GM10248 (cell line): ENCODE measurements at places on chromosomes 4 and X.

DNA sequence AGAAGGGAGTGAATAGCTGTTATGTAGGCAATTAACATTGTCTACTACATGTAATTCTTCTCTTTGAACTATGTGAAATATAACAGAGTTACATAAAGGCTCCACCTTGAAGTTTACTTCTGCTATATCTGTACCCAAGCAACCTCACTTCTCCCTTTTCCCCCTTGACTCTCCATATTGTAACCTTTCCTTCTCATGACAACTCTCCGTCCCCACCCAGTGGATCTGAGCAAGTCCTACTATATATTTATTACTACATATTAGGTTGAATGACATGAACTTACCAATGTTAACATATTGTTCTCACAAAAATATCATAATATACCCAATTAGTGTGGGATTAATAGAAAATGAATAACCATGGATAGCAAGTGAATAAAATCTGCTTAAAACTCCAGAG lies 93.2 kb upstream of the ATP8A1 start:
- no peak for DNase-seq

DNA sequence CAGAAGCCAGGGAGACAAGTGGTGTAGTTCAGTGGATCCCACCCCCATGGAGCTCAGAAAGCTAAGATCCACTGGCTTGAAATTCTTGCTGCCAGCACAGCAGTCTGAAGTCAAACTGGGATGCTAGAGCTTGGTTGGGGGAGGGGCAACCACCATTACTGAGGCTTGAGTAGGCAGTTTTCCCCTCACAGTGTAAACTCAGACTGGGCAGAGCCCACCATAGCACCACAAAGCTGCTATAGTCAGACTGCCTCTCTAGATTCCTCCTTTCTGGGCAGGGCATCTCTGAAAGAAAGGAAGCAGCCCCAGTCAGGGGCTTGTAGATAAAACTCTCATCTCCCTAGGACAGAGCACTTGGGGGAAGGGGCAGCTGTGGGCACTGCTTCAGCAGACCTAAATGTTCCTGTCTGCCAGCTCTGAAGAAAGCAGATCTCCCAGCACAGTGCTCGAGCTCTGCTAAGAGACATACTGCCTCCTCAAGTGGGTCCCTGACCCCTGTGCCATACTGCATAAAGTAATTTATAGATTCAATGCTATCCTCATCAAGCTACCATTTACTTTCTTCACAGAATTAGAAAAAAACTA lies 163.2 kb downstream of the HHIP start:
- DNase-seq, result no peak

DNA sequence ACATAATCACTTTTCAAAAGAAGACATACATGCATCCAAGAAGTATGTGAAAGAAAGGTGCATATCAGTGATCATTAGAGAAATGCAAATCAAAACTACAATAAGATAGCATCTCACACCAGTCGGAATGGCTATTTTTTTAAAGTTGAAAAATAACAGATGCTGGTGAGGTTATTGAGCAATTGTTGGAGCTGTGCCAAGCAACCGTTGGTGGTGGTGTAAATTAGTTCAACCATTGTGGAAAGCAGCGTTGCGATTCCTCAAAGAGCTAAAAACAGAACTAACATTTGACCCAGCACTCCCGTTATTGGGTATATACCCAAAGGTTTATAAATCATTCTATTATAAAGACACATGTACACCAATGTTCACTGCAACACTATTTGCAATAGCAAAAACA lies 14.2 kb downstream of the COX7B2 start:
- no peak for DNase-seq

DNA sequence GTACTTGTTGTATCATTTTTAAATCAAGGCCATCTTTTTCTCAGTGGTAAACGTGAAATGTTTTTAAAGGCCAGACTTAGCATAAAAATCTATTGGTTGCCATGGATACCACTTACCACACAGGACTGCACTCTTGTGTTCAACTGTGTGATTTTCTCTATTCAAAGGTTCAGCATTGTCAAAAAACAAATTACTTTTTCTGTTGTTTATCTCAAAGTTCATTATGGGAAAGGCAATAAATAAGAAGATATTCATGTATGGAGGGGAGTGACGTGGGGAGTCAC lies 231.0 kb upstream of the GATB start:
- no peak for DNase-seq

GRCh38 chr4:169106696-169107229 lies 96.7 kb upstream of the CBR4 start:
- no peak for DNase-seq
